ENCODE measurements at places on chromosomes 16 and 17.

DNA sequence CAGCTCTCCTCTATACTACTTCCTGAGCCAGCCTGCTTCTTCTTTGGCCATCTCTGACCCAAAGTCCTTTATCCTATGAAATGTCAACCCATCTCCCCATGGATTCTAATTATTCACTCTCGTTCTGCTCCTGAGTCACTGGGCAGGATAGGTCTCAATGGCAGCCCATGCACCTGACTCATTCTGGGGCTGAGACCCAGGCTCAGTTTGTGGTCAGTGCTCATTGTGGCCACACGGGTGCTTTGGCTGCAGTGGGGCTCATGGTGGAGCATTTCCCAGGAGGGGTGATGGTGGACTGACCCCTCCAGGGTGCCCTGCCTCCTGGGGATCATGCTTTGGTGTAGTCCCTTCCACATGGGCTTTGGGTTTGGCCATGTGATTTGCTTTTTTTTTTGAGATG, 154.8 kb upstream of the WSCD1 start:
- DNase-seq: no peak

- no peak for DNase-seq
Observed at GRCh38 chr16:14100825-14101224, 29.7 kb downstream of the MRTFB start.

- DNase-seq: no peak
Observed at GRCh38 chr17:74569020-74570003, 2.0 kb upstream of the CD300H start.

GRCh38 chr17:47401100-47401499, 77.3 kb downstream of the EFCAB13 start:
- no peak for DNase-seq

DNA sequence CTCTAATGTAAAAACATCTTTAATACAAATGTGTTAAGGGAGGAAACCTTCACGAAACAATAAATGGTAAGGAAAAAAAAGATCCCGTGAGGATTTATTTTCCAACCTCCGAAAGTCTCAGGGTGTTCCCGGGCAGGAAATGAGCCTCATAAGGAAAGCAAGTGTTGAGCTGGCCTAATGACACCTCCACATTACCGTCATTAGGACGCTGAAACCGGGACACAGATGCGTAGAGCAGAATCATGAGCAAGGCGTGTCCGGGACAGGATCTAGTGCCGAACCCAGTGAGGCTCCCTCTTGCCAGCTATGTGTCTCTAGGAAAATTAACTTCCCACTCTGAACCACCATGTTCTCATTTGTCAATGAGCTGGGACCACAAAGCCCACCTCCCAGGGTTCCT, 22.7 kb upstream of the CYTH1 start:
- no peak for DNase-seq

DNA sequence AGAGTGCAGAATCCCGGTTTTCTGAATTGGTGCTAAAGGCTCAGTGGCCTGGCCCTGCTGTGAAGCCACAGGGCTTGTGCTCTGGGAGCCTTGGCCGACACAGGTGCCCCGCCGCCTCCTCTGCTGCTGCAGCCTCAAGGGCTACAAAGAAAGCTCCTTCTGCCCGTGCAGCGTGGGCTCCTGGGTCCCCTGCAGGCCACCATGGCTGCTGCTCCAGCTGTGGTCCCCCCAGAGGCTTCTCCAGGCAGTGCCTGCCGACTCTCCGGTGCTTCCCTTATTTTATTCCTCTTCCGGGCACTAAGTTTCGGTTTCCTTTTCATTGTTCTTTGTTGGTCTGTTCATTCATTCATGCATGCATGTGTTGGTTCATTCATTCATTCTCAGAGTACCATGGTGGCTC, 53.1 kb downstream of the CMIP start:
- DNase-seq: no peak

DNA sequence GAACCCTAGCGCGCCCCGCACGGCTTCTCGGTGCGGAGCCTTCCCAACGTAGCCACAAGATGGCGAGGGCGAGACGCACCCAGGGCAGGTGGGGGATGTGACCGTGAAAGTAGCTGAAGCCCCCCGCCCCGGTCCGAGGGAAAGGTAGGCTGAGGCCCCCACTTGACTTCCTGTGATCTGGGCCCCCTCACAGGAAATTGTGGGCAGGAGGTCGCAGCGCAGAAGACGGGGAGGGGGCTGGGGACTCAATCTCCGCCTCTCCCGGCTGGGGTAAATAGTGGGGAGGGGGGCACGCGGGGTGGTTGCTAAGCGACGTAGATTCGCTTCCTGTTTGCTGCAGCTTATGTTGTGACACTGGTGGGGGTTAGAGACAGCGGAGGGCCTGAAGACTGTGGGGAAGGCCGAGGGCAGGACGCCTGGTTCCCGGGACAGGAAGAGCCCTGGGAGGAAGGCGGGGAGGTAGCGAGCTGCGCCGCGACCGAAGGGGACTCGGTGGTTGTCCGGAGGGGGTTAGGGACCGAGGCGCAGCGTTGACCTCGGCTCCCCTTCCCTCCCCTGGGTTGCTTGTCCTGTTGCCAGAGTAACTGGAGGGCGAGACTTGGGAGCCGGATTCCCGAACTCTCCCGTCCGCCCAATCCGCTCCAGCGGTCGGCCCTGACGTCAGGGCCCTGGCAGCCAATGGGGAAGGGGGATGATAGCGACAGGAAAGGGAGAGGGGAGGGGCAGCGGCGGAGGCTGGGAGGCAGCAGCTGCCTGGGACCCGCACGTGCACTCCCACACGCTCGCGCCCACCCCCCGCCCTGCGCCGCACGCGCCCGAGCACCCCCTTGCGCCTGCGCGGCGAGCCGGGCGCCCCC, 1.2 kb downstream of the KDM6B start:
- DNase-seq: peak; percentile 86

DNA sequence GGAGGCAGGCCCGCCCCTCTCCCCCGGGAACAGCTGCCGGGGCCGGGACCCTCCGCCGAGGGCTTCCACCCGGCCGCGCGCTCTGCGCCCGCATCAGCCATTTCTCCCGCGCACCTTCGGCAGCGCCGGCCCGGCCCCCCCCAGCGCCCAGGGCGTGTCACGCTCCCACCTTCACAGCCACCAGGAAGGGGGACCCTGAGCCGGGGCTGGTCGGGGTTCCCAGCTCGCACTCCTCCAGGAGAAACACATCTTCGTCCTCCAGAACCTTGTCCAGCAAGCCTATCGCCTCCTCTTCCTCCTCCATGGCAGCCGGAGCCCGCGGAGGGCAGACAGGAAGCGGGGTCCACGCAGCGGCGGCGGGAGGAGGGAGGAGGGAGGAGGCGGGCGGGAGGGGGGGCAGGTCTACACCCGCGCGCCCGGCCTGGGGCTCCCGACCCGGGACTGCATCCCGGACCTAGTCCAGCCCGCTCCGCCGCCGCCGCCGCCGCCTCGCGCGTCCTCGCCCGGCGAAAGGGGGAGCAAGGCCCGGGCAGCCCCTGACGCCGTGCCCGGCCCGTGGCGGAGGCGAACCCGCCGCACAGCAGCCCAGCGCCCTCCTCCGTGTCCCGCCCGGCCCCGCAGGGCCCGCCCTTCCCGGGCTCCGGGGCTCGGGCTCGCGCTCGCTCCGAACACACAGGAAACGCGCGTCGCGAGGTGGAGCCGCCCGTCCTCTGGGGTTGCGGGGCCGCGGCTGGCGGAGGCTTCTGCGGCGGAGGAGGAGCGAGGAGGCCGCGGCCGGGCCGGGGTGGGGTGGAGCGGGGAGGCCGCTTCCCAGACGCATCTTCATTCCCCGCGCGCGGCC, 70.8 kb downstream of the ABR start:
- DNase-seq: peak; percentile 36

GRCh38 chr17:13584701-13585080, 17.0 kb downstream of the HS3ST3A1 start:
- DNase-seq: no peak

GRCh38 chr17:45145035-45145389, 3.3 kb upstream of the HEXIM1 start:
- DNase-seq: no peak

- DNase-seq: no peak
Observed at GRCh38 chr17:27985736-27986399, 56.6 kb upstream of the NLK start.

- no peak for DNase-seq
Observed at GRCh38 chr16:54175552-54176375, 110.8 kb downstream of the IRX3 start.

- no peak for DNase-seq
Observed at GRCh38 chr17:57762452-57763395, 17.6 kb upstream of the CCDC182 start.

- DNase-seq: no peak
Observed at GRCh38 chr16:85473909-85474620, 139.1 kb upstream of the GSE1 start.

DNA sequence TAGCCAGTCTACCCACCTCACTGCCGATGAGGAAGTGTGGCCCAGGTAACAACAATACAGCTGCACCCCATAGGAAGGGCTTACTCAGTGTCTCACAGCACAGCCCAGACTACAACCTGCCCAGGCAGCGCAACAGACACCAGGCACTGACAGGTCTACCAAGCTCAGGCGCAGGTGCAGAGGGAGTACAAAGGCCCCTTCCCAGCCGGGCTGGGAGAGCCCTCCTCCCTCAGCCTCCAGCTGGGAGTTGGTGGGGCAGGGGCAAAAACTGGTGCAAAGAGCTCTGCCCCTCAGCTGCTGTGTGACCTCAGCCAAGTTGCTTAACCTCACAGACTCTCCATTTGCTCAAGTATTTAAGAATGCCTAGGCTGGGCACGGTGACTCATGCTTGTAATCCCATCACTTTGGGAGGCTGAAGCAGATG, 112.6 kb upstream of the LHX1 start:
- DNase-seq: no peak

DNA sequence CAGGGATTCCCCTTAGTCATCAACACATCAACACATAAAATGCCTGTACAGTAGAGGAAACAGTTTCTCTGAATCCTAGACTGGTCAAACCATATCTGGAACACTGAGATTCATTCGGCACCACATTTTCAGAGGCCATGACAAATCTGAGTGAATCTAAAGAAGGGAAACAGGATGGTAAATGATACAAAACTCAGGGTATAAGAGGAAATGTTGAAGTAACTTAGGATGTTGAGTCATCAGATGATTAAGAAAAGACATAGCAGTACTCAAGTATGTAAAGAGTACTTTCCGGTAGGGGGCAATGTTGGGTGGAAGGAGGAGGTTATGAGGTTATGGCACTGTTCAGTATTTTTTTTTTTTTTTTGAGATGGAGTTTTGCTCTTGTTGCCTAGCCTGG, 358.5 kb upstream of the PMFBP1 start:
- DNase-seq: no peak

DNA sequence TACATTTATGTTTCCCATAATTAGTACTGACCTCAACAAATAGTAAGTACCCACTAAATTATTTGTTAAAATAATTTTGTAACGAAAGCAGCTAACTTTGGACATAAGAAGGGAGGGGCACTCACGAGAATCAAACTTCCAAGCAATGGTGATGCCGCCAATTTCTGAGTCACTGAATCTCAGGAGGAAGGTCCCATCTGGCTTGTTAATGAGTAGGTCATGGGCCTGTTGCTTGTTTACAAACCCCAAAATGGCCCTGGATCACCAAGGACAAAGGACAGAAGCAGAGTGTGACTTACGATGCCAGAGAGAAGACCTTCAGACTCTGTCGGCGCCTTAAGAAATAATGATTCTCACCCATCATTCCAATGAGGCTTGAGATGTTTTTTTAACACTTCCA, 15.8 kb upstream of the GHDC start:
- no peak for DNase-seq

GRCh38 chr17:77722366-77722765, 236.1 kb upstream of the TNRC6C start:
- DNase-seq: no peak

- peak; percentile 58 for DNase-seq
Observed at GRCh38 chr17:1783834-1784611, 22.2 kb downstream of the SERPINF1 start.

- DNase-seq: no peak
Observed at GRCh38 chr17:64400642-64401041, 10.0 kb upstream of the PECAM1 start.

DNA sequence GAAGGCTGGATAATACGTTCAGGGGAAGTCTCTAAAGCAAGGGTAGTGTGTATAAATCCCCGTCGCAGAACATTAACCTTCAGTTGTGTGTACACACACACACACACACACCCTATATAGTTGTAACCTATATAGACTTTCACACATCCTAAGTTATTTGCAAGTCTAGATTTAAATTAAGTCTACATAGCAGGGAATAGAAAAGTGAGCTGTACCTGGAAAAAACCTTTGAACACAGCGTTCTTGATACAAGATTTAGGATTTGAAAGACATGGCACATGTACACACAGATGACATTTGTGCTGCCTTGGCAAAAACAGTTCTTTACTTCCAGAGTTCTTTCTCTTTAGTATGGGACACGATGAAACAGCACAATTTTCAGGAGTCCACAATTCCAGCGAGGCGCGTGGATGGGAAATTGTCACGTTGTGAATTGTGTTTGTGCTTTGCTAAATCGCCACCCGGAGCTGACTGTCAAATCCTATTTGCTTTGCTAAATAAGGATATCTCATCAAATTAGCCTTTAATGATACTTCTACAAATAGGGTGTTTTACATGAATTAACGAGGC, 233.9 kb downstream of the MRTFB start:
- no peak for DNase-seq

DNA sequence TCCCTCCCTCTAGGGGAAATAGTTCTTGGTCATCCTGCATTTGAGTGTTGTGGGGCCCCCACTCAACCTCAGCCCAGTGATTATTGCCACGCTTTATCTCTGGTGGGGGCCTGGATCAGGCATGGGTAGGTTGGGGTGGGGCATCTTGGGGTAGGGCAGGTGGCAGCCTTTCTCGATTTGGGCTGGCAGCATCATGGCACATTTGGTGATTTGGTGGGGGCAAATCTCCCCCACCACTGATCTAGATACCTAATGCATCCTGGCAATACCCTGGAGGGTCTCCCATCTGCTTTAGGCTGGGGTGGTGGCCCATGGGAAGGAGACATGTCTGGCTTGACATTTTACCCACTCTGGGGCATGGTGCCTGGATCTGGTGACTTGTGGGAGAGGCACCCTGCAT, 40.2 kb downstream of the NLRP1 start:
- DNase-seq: no peak

GRCh38 chr16:22330326-22330725, 33.1 kb downstream of the POLR3E start:
- no peak for DNase-seq

DNA sequence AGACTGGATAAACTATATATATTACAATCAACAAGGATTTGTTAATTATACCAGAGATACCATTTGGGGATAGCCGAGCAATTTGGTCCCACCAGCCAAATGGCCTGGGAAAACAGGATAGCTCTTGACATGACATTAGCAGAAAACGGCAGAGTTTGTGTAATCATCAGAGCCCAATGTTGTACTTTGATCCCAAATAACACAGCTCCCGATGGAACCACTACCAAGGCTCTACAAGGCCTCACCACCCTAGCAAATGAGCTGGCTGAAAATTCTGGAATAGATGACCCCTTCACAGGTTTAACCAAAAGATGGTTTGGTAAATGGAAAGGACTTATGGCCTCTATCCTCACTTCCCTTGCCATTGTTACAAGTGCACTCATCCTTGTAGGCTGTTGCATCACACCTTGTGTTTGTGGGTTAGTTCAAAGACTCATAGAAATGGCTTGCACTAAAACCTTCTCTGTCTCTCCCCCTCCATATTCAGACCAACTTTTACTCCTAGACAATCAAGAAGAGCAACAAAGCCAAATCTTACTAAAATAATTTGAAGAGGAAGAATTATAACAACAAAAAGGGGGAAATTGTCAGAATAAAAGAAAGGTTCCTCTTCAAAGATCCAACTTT, 9.5 kb downstream of the TXNL4B start:
- DNase-seq: no peak

GRCh38 chr17:58153671-58154070, 5.5 kb downstream of the OR4D1 start:
- no peak for DNase-seq

GRCh38 chr17:49067163-49067562, 65.4 kb upstream of the B4GALNT2 start:
- DNase-seq: no peak

- no peak for DNase-seq
Observed at GRCh38 chr17:8426094-8426720, 9.5 kb upstream of the NDEL1 start.

All from HuH-7.5 (cell line).